ENCODE measurements at places on chromosomes 1 and 21.

DNA sequence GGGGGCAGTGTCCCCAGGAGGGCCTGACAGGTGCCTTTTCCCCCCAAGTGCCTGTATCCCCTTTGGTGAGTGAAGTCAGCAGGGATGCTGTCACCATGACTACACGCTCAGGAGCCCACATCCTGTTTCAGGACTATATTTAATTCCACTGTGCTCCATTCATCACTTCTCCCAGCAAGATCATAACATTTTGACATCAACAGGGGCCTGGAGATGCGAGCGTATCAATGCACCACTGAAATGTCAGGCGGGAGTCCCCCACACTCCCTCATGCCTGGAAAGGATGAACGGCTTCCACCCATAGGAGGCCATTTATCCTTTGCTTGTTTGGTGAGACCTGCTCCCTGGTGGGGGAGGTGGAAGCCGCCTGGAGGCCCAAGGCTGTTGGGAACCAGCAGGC, 119.1 kb downstream of the PTPRU start:
- no peak for DNase-seq

GRCh38 chr1:65323246-65323645, 13.9 kb downstream of the DNAJC6 start:
- no peak for DNase-seq

- DNase-seq = peak; percentile 54
Observed at GRCh38 chr1:64268653-64269557, 65.5 kb downstream of the UBE2U start.

- no peak for DNase-seq
Observed at GRCh38 chr1:33897092-33897725, 33.3 kb downstream of the HMGB4 start.

- DNase-seq = no peak
Observed at GRCh38 chr1:149997585-149998262, 12.8 kb downstream of the OTUD7B start.

GRCh38 chr1:51172811-51173210, 63.3 kb upstream of the RNF11 start:
- DNase-seq = no peak

DNA sequence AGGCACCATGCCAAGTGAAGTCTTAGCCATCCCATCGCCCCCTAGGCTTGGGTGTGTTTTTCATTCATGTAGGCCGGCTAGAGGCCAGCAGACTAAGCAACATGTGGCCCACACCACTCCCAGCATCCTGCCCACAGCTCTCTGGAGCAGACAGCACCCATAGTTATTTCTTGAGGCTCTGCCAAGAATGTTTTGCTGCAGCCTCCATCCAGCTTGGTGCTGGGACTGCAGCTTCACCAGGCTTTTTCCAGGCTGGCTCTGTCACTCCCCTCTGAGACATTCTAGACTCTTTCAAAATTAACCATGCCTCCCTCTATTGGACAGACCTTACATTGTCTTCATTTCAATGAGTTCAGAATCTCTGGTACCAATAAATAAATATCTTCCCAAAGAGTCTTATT, 104.2 kb downstream of the DUSP10 start:
- no peak for DNase-seq

DNA sequence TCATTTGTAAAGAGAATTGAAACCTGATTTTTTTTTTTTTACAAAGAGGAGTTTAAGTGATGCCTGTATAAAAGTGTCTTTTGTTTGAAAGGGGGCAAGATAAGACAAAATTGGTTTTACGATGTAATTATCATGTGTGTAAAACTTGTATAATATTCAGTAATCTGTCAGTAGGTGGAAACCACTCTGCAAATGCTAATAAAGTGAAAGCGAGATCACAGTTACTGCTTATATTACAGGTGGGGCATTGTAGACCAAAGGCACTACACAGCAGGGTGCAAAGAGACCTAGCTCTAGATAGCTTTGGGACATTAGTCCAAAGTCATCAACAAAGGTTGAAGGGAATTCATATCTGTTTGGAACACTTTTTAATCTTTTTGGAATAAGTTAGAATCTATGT, 174.2 kb downstream of the LHX8 start:
- no peak for DNase-seq

DNA sequence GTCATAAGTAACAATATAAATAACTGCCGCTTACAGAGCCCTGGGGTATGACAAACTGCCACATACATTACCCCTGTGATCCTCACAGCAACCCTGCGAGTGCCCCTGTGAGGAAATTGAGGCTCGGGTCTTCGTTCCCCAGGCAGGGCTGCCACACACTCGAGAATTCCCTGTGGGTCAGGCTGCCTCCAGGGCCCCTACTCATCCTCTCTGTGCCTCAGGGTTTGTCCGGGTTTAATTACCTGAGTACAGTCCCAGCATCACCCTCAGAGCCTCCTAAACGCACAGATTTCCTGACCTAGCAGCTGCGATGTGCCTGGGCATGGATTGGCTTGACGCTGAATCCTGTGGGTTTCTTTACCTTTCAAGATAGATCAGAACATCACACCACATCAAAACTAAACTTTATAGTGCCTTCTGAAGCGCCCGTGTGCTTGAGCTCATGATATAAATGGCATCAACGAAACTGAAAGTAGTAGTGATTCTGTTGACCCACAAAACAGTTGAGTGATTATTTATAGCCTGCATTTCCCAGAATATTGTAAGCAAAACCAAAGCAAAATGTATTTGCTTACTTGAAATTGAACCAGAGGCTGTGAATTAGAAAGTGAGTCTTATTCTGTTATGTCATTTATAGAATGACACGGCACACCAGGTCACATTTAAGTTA, 14.0 kb downstream of the SLC37A1 start:
- DNase-seq = peak; percentile 31

- DNase-seq = no peak
Observed at GRCh38 chr21:36330904-36331303, 10.9 kb downstream of the MORC3 start.

- DNase-seq = peak; percentile 75
Observed at GRCh38 chr21:25573409-25574206, 33.7 kb downstream of the MRPL39 start.

DNA sequence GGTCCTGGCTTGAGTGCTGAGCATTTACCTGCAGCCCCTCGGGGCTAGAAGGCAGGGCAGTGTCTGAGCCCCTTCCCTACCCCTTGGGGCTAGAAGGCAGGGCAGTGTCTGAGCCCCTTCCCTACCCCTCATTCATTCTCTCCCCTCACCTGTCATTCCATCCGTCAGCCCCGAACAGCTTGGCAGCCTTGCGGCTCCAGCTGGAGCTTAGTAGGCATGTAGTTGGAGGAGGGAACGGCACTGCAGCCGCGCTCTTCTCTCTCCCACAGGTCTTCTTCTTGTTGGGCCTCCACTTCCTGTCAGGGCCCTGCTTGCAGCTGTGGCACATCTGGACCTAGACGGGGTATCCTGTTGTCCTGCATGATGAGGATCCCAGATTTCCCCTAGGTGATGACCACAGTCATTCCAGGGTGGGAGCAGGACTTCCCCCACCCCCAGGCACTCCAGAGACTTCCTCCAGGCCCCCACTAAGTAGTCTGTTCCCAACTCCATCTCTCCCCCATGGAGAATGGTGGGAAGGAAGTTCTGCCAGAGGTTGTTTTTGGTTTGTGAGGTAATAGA, 22.2 kb downstream of the MAPKAPK2 start:
- no peak for DNase-seq

DNA sequence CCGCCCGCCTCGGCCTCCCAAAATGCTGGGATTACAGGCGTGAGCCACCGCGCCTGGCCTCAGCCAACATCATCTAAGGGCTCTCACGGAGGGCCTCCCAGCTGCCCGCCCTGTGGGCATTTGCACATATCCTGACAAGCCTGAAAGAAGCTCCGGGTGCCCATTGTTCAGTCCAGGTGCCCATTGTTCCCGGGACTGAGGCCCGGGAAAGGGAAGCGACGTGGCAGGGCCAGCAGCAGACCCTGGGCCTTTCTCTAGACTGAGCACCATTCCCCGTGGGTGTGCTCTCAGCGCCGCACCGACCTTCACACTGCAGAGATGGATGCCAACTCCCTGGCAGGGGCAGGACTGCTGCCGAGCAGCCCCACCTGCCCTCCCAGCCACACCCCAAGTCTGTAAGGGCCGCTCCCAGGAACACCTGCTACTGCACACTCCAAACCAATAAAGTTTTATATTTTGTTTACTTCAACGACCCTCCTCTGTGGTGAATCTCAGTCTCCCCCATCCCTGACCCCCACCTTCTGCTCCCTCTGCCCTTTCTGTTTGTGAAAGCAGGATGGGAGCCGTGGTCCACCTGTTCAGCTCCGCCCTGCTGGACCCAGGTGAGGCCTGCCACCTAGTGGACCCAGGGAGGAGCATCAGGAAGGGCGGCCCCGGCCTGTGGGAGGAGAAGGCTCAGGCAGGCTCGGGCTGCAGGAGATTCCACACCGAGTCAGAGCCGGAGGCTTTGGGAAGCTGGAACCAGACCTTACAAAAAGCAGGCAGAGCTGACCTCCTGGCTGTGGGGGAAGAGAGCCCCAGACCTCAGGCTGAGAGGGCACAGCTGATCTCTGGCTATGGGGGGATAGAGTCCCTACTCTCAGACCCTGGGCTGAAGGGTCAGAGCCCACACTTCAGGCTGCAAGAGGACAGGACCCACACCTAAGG, 1.1 kb upstream of the TMEM82 start:
- peak; percentile 51 for DNase-seq

DNA sequence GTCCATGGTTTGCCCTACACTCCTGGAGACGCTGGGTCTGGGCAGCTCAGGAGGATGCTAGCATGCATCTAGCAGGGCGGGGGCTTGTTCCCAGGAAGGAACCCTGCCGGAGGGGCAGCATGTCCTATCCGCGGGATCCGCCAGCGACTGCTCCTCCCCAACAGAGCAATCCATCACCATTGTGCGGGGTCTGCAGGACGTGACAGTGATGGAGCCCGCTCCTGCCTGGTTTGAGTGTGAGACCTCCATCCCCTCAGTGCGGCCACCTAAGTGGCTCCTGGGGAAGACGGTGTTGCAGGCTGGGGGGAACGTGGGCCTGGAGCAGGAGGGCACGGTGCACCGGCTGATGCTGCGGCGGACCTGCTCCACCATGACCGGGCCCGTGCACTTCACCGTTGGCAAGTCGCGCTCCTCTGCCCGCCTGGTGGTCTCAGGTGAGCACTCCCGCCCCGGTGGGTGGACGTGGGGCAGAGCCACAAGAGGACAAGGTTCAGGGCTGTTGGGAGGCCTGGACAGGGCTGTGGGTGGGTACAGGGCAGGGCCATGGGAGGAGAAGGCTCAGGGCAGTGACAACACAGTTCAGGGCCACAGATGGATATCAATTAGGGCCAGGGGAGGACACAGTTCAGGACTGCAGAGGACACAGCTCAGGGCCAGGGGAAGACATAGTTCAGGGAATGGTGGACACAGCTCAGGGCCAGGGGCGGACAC, 71.3 kb downstream of the OBSCN start:
- DNase-seq = no peak

GRCh38 chr1:119388450-119388849, 19.9 kb downstream of the HAO2 start:
- DNase-seq = no peak

DNA sequence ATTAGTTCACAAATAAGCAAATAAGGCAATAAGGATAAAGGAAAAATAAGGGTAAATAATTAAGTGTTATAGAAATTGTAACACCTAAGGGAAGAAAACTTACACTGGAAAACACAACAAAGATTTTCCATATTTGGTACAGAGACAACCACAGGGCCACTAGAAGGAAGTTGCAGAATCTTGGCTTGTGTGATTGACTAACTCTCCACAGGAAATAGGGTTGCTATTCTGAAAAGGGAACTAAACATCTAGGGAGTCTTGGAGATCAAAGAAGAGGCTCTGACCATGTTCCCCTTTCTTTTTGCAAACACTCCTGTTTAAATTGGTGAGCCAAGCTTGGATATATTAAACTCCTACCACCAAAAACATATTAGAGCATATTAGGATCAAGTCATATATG, 59.1 kb downstream of the APCS start:
- DNase-seq = no peak
